Natural killer cell treated with Interleukin-12 subunit alpha and Interleukin-12 subunit beta and Interleukin-15 and Interleukin-18, amount 100 ng/mL, for 72 hours (primary cell): ENCODE measurements at places on chromosomes 7 and 10. TPM values are rescaled to one million over a fixed set of nuclear protein-coding genes. Genes with fewer than 3 reads are reported as not detected.
A peak's percentile ranks its signal among the peaks of the same experiment; 100 is the strongest.

DNA sequence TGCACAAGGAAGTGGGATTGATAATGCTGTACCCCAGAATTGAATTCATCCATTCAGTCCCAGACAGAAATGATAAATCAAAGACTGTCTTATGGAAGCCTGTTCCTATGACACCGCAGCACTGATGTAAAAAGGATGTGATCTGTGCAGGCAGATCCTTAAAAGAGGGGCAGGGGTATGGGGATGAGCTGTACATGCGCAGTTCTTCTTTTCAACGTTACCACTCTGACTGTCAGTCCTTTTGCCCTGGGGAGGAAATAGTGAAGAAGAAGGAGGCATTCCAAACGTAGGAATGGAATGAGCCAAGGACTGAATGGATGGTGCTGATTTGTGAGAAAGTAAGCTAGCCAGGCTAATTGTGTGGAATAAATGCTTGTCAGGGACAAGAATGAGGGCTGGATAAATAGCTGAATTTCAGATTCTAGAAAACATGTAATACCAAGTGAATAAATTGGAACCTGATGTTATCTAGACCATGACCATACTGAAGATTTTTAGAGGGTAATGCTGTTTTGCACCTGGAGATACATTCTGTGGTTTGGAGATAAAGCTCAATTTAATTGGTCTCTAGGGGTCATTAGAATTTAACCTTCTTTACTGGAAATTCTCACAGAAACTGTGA is 509.3 kb downstream of the SORCS3 start:
- DNase-seq, result no peak

GRCh38 chr7:28889290-28889689 is 68.8 kb downstream of the TRIL start:
- no peak for DNase-seq

DNA sequence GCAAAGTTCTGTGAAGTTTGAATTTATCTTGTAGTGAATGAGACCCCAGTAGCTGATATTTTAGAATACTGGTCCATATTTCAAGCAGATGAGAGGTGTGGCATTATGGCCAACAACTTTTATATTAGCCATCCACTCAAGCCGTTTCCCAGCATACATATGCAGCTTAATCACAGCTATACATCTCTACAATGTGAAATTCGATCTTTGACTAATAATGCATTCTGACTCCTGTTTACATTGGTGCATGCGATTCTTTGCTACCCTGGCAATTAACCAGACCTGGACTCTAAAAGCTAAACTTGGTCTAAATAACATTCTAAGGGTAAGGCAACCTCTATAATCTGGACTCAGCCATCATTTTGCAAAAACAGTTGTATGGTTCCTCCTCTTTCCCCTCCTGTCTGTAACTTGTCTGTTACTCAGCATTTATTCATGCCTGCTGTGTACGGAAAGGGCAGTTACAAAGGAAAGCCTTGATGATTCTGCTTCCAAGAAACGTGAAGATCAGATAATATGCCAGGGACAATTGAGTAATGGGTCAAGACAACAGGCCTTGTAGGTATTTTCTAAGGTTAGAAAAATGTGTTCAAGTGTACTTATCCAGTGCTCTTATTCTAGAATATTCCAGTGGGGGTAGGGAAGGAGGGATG is 50.6 kb downstream of the PNLIPRP2 start:
- DNase-seq, result no peak

DNA sequence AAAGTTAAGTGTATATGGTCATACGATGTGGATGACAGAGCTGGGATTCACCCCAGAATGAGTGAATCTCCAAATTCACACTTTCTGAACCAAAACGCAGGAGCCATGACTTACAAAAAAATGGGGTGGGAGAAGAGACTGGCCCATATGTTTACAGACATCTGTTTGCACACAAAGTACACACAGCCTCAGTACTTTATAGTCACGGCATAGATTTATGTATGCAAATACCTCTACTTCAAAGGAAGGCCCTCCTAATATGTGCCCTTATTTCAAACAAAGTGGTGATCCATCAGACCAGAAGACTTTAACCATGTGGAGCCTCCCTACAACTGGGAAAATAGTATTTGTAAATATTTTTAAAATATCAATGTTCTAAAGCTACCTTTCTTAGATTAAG is 22.2 kb upstream of the JMJD1C start:
- DNase-seq, result no peak

DNA sequence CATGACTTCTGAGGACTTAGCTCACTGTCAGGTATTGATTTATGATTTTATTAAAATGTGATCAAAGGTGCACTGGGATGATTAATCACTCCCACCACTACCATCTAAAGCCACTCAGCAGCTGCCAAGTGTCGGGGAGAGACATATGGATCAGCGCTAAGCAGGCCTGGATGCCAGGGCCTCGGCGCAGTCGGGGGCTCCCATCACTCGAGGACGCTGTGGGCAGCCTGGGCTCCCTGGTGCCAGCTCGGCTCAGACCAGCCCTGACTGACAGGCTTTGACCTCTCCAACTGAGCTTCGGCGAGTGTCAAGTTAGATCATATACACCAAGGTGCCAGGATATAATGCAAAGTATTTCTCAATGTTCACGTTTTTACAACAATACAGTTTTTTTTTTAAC is 267.7 kb downstream of the ACTR3B start:
- DNase-seq, result no peak

- no peak for DNase-seq
Observed at GRCh38 chr7:34104992-34105391, 199.7 kb downstream of the BMPER start.

GRCh38 chr7:158035343-158035742 is 552.3 kb downstream of the PTPRN2 start:
- DNase-seq, result peak; percentile 13

The RET gene
- total RNA-seq, result not detected

The CCDC146 gene
- 3.4 TPM for total RNA-seq

The DNAJC1 gene
- total RNA-seq, result 37.8 TPM
